ENCODE measurements at places on chromosomes 3 and 15.
A peak's percentile ranks its signal among the peaks of the same experiment; 100 is the strongest.

- DNase-seq: no peak
These were observed 359.1 kb downstream of the CLSTN2 start for GRCh38 chr3:140294058-140294457.

- no peak for DNase-seq
These were observed 24.4 kb downstream of the TMEM45A start for GRCh38 chr3:100516838-100517237.

GRCh38 chr15:73991260-73991659 lies 835 bp downstream of the STOML1 start:
- no peak for DNase-seq

DNA sequence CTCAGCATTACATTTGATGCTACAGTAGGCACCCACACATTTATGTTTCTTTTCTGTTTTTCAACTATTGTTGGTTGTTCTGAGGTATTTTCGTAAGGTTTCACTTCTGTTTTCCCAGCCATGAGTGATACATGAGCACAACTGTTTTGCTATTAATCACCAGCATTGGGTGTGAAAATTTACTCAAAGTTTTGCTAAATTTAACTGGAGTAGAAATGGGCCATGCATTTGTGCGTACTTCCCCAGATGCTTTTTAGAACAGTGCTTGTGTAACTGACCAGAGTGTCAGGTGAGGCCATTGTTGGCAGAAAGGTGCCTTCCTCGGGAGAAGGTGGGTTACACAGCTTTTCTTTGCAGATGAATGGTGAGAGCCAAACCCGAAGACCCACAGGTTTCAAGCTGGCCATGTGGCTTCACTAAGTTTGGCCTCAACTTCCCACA lies 70.4 kb downstream of the ST6GAL1 start:
- no peak for DNase-seq

- no peak for DNase-seq
These were observed 60.6 kb upstream of the RPL35A start for GRCh38 chr3:197889204-197889930.

- DNase-seq: peak; percentile 88
These were observed 534.6 kb downstream of the FOXP1 start for GRCh38 chr3:71048948-71049347.

DNA sequence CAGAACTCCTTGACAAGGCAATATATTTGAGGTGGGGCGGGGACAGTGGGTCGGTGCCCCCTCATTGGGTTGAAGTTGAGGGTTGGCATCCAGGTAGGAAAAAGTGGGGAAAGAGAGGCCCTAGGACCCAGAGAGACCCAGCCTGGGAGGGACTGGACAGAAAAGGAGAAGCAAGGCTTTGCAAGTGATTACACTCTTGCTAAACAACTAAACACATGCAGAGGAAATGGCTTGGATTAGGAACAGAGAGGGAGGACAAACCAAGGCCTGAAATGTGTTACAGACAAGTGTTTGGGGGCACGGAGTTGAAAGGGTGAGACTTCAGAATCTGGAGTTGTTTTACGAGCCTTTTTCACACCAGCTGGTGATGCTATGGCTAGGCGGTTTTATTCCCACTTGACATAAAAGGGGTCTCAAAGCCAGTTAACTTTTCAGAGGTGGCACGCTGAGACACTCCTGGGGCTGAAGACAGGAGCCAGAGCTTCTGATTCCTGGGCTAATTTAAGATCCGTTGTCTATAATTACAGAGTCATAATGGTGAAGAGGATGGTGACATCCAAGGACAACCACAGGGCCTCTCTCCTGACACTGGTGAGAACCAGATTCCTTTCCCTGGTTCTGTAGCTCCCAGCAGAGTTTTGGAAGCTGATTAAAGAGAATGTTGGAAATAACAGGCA lies 7.7 kb upstream of the KCTD6 start:
- no peak for DNase-seq

DNA sequence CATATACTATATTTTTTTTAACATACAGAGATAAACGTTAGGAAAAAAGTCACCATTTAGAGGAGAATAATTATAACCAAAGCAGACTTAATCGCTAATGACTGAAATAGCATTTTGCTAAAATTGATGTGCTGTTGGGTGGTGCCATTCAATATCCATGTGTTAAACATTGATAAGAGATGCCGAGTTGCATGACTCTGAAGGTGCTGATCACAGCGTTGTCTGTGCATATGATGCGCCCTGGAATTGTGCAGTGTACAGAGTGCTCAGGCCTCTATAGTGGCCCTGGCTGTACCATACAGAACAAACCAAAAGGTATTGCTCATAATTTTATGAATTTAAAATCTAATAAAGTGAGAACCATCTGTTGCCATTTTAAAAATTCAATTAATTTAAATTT lies 168.3 kb downstream of the MEIS2 start:
- DNase-seq: no peak

DNA sequence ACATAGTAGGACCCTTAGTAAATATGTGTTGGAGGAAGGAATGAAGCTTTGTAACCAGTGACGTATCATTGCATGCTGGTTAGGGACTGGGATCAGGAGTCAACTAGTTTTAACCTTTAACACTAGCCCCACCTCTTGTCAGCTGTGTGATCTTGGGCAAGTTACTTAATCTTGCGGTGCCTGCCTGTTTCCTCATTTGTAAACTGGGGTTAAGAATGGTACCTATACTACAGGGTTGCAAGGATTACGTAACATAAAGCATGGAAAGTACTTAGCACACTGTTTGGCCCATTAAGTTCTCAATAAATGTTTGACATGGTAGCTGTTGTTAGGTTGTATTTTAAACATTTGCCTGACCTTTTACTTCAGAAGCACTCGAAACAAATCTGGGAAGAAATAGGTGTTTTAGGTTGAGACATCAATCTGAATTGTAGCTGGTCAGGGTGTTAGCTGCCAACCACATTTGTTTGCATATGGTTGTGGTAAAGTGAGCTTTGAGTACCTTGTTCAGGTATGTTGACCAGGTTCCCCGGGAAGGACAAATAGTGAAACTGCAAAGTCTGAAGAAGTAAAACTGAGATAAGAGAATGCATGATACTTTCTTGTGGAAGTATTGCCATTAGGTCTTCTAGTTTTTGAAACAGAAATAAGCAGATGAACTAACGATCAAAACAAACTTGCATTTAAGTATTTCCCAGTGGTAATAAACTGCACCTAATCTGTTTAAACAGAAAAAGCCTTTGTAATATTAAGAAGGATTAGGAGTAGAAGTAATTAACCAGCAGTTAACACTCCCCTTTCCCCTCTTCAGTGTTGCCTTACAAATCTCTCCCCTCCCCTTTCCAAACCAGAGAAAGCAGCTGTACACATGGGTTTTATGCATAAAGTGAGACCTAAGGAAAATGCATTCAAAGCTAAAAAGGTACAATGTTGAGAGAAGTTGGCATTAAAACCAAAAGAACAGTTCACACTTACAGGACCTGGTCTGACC lies 25.8 kb upstream of the SCAANT1 start:
- DNase-seq: peak; percentile 15

DNA sequence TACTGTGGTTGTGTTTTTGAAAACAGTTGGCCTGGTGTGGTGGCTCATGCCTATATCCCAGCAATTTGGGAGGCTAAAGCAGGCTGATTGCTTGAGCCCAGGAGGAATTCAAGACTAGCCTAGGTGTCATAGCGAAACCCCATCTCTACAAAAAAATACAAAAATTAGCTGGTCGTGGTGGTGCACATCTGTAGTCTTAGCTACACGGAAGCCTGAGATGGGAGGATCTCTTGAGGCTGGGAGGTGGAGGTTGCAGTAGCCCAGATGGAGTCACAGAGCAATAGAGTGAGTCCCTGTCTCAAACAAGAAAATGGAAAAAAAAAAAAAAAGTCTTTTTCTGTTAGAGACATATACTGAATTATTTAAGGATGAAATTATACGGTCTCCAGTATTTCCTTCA lies 14.7 kb upstream of the LRRFIP2 start:
- no peak for DNase-seq

DNA sequence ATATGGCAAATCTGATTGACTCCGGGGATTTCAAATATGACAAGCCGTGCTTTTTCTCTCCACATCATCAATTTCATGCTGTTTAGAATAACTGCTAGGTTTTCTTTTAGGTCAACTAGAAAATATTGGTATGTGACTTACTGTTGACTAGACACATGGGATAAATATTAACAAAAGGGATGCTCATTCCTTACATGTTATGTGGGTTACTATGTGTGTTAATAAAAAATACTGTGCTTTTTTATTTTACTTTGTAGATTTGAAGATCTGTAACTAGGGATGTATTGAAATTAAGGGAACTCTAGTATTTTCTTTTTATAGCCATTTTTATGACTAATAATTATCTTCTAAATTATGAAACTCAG lies 264.6 kb upstream of the COL8A1 start:
- no peak for DNase-seq

DNA sequence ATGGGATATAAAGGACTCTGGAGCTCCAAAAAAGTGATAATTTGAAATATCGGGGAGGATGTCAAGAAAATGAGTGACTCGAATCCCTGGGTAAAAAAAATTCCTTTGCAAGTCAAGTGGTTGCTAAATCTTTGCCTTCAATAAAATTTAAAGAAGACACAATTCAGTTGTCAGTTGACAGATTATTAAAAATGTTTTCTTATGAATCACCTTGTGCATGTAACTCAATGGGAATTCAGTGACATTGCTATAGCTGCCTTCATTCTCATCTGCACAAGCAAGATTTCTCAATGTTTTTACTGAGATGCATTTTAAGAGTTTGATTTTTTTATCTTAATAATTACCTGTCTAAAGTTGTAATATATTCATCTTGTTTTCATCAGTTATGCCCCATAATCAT lies 264.0 kb upstream of the IL12A start:
- no peak for DNase-seq

DNA sequence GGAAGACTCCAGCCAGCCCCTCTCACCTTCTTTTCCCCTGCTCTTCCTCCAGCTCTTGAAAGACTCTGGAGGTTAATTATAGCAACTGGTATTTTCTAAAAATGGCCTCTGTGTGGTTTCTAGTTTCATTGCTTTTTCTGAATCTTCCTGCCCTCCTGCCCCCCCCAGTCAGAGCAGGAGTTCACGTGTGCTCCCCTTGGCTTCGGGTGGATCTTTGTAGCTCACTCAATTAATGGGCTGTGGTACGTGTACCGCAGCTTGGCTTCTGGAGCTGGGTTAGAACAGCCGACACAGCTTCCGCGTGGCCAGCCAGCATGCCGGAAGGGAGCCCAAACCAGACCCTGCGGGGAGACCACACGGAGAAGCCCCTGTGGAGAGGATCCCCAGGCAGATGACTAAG lies 31.5 kb downstream of the TM2D3 start:
- no peak for DNase-seq

- no peak for DNase-seq
These were observed 34.3 kb downstream of the TMEM40 start for GRCh38 chr3:12724794-12725193.

DNA sequence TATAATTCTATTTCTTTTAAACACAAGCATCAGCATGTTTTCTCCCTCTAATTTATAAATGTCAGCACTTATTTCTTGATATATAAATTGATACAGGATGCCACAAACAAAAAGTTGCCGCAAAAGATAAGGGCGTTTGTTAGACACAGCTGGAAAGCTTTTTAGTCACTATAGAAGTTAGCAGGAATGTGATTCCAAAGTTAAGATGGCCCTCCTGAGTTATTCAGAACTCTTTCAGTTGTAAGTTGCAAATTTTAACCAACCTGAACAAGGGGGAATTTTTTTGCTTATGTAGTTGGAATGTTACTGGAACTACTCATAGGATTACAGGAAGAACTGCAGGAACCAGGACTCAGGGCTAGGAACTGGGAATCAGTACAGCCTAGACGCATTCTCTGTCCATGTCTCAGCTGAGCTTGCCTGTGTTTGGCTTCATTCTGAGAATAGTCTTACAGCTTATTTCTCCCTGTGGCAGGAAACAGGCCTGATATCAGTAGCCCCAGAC lies 166.3 kb downstream of the VGLL4 start:
- no peak for DNase-seq

- no peak for DNase-seq
These were observed 9.8 kb downstream of the ARPP19 start for GRCh38 chr15:52559022-52559421.

DNA sequence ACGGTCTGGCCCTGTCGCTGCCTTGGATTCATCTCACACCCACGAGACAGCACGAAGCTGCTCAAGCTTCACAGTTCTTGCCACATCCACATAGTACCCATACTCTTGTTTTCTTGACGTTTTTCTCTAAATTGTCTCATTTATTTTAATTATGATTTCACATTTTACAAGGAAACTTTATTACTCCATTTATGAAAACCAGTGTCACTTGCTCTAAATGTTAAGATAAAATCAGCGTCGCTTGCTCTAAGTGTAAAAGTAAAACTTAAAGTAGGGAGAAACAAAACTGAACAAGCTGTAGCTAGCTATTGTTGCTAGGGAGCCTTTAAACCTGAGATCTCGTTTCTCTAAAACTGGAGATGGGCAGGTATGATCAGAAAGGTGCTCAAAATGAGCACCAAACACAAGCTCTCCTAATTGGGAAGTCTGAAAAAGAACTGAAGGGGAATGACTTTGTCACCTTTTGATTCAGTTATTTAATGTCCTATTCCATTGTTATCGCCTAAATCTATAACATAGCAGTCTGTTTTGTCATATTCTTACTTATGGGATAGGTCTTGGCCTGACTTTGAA lies 680 bp downstream of the IFT122 start:
- DNase-seq: no peak

DNA sequence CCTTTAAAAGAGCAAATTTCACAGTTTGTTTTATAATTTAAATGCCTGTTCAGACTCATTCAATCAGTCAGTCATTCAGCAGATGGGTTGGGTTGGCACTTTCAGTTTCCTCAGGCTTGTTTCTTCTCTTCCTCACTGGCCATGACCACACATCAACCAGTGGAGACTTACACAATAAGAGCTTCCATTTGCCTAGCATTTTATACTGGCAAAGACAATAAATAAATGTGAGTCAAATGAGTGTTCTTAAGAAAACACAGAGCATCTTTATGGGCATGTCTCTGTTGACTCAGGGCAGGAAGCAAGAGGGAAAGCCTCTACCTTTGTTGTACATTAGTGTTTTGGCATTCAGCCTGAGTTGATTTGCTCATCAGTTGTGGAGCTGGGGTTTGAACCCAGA lies 122.6 kb downstream of the EPHB1 start:
- no peak for DNase-seq

GRCh38 chr15:100096700-100097099 lies 245.1 kb downstream of the ADAMTS17 start:
- DNase-seq: no peak

- no peak for DNase-seq
These were observed 27.2 kb downstream of the TRPM1 start for GRCh38 chr15:31074321-31074720.

GRCh38 chr15:94793641-94794040 lies 562.3 kb downstream of the MCTP2 start:
- DNase-seq: no peak

GRCh38 chr15:58551764-58552504 lies 120.1 kb downstream of the LIPC start:
- peak; percentile 94 for DNase-seq

- peak; percentile 66 for DNase-seq
These were observed at the start of gene P3H2 for GRCh38 chr3:190120269-190121060. P3H2 (minus strand) TSS chr3:190120897; CDS start chr3:190120731, 166 bp downstream.

GRCh38 chr3:172931746-172932285 lies 181.3 kb downstream of the ECT2 start:
- DNase-seq: no peak
